Frontal cortex (tissue), 4 donors: ENCODE measurements at places on chromosomes 1 and 21.

DNA sequence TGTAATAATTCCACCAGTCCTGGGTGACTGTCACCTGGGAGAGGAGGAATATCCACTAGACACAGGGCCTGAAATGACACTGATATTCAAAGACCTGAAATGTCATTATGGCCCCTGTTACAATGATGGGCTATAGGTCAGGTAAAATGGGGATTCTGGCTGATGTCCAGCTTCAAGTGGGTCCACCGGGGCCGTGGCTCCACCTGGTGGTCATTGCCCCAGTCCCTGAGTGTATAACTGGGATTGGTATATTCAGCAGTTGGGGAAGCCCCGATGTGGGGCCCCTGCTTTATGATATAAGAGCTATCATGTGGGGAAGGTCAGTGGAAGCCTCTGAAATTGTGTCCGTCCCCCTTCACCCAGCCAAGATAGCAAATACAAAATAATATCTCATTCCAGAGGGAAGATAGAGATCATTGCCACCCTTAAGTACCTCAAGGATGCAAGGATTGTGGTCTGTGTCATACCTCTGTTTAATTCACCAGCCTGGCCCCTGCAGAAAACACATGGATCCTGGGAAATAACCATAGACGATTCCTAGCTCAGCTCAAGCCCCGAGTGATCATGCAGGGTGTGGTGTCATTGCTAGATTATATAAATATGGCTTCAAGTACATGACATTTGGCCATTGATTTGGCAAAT is 19.4 kb downstream of the PLEKHO1 start:
- peak; percentile 58 for DNase-seq

- no peak for DNase-seq
Observed at GRCh38 chr1:50111503-50111902, 2.8 kb downstream of the ELAVL4 start.

DNA sequence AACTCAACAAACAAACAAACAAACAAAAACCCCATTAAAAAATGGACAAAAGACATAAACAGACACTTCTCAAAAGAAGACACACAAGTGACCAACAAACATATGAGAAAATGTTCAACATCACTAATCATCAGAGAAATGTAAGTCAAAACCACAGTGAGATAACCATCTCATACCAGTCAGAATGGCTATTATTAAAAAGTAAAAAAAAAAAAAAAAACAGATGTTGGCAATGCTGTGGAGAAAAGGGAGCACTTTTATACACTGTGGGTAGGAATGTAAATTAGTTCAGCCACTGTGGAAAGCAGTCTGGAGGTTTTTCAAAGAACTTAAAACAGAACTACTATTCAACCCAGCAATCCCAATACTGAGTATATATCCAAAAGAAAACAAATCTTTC is 94.7 kb downstream of the PLPP3 start:
- DNase-seq: no peak

DNA sequence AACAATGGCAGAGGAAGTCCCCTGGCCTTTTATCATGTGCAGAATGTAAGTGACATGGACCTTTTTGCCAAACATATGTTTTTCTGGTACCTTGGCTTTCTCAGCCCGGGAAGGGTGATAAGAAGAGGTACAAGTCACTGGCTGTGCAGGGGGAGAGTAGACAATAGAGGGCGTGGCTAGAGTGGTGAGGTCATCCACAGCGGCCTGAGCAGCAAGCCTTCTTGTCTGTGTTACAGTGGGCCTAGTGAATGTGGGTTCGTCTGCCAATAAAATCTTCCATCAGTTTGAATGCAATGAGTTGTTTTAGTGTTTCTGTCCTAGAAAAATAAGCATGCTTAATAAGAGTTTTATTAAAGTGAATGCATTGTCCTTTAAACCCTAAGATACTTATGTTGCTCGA is 59.0 kb upstream of the PGD start:
- peak; percentile 50 for DNase-seq

DNA sequence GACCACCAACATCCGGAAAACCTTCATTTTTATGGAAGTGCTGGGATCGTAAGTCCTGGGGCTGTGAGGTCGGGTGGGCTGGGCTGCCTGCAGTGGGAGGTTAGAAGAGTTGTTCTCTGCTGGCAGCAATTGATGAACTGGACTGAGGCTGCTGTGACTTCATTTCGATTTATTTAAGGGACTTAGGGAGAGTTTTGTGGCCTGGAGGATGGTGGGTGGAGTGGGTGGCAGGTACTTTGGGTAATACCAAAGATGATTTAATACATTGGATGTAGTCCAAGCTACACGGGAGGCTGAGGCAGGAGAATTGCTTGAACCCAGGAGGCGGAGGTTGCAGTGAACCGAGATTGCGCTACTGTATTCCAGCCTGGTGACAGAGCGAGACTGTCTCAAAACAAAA is 11.5 kb downstream of the CAMK1G start:
- DNase-seq: no peak

- DNase-seq: no peak
Observed at GRCh38 chr21:45080639-45081414, 6.4 kb downstream of the ADARB1 start.
